ENCODE measurements at places on chromosomes 13 and 19. TPM values are rescaled to one million over a fixed set of nuclear protein-coding genes. Genes with fewer than 3 reads are reported as not detected.

GRCh38 chr19:7500811-7501450 lies 12.1 kb upstream of the PEX11G start:
- DNase-seq: peak; percentile 67

DNA sequence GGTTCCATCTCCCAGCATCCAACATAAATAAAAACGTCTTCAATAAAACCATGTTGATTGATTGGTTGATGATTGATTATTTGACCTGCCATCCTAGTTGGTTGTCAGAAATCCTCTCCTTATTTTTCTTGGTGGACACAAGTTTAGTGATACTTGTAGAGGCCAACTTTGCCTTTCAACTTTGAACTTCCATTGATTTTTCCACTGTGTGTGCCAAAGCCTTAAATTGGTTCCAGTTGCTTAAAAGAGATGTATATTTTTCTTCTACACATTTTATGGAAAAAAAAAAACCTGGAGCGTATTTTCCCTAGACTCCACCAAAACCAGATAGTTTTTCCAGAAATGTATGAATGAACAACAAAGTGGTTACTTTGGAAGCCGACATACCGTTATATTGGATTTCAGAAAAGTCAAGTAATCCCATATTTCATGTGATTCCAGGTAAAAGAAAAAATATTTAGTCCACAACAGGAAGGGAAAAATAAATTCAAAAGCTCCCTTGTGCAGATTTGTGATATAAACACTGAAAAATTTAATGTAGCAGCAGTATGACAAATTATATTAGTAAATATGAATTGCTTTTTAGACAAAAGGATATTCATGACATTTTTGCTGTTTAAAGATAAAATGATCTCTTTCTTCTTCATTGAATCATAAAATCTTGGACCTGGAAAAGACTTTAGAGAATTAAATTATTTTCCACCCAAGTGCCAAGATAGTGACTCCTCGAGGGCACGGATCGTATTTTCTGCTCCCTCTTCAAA lies 85.2 kb downstream of the MBNL2 start:
- DNase-seq: no peak

DNA sequence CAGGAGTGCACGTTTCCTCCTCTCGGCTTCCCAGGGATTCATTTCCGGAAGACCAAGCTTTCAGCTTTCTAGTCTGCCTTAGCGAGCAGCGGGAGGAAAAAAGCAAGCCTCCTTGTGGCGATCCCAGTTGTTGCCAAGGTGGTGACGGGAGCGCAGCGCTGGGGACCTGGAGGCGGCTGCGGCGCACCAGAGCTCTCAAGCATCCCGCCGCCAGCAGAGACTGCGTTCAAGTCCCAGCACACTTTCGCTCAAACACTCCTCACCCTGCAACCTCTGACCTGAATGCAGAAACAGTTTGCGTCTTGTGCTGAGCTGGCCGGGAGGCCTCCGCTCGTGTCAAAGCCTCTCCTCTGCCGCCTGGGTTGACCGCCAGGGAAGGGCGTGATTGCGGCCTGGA lies 4.9 kb downstream of the GSX1 start:
- no peak for DNase-seq

DNA sequence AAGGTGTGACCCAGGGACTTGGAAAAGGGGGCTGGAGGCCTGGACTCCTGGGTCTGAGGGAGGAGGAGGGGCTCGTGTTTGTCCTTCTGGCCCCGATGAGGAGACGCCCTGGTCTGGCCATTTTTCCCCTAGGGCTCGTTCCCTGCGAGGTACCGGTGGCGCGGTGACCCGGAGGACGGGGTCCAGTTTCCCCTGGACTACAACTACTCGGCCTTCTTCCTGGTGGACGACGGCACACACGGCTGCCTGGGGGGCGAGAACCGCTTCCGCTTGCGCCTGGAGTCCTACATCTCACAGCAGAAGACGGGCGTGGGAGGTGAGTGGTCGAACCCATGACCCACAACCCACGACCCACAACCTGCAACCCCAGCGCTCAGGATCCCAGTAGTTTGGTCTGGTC lies 10.8 kb downstream of the TRPM4 start:
- no peak for DNase-seq

Gene SPRED3
- 1.6 TPM for total RNA-seq

- DNase-seq: no peak
These were observed 92.7 kb downstream of the ZNF737 start for GRCh38 chr19:20472854-20473253.

- DNase-seq: no peak
These were observed 48.4 kb upstream of the MEDAG start for GRCh38 chr13:30857636-30858035.

GRCh38 chr13:88042489-88042888 lies 371.3 kb downstream of the SLITRK5 start:
- no peak for DNase-seq

GRCh38 chr13:32426191-32426989 lies 1.5 kb downstream of the N4BP2L1 start:
- peak; percentile 59 for DNase-seq

Gene C19orf38
- 4.4 TPM for total RNA-seq

Gene ZNF546
- total RNA-seq: 1.6 TPM

- no peak for DNase-seq
These were observed 693.1 kb upstream of the SLC10A2 start for GRCh38 chr13:103759361-103759760.

- DNase-seq: no peak
These were observed 209.6 kb downstream of the VWA8 start for GRCh38 chr13:41751277-41751676.

- DNase-seq: no peak
These were observed 9.4 kb upstream of the SPIB start for GRCh38 chr19:50409347-50409746.

DNA sequence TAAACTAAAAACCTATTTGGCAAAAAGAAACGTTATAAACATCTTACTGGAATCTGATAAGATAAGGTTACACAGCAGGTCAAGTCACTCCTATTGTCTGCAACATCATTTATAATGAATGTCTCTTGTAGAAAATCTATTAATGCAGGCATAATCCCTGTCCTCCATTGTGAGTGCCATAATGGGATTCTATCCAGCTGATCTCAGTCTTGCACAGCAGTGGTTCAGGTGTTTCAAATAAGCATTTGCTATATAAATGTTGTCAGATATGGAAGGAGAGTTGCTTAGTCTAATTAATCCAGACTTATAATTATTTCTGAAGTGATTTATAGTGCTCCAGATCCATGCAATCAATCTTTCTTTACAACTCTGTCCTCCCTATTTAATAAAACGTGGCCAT lies 186.5 kb upstream of the ATXN8OS start:
- no peak for DNase-seq

Gene BRCA2
- 17.3 TPM for total RNA-seq

Gene KIR3DL2
- total RNA-seq: 0.17 TPM

GRCh38 chr13:111213964-111214726 lies 99.0 kb downstream of the ARHGEF7 start:
- DNase-seq: no peak

DNA sequence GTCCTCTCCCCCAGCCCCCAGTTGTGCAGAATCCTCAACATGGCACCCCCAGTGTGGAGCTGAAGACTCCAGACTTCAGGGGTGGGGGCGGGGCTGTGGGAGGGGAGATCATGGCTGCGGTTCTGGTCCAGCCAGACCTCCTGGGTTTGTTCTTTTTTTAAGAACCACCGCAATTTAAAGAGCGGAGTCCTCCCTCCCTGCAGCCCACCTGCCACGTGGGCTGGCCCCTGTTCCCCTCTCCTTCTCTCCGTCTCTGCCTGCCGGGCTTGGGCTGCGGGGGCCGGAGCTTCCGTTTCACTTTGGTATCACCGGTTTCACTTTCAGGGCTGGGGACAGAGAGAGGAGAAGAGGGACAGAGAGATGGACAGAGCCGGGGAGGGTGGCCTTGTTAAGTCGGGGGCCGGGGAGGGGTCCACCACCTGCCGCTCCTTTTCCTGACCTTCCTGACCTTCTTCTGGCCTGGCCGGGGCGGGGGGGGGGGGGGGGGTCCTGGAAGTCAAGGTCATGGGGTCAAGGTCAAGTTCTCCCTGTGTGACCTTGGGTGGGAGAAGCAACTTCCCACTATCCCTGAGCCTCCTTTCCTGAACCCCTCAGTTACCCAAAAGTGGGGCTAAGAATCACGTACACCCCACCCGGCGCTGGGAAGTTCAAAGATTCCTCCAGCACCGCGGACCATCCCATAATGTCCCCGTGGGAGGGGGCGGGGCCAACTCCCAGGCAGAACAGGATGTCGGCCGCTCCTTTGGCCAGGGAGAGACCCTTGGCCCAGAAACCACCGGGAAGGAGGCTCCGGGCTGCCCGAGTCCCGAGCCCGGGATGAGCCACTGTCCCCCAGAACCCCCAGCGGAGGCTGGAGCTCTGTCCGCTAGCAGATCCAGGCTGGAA lies 11.3 kb upstream of the ZBTB7A start:
- DNase-seq: peak; percentile 59

GRCh38 chr13:75554981-75555380 lies 5.4 kb downstream of the UCHL3 start:
- peak; percentile 16 for DNase-seq

Gene PROZ
- not detected for total RNA-seq

- DNase-seq: no peak
These were observed 3.1 kb downstream of the TSC22D1 start for GRCh38 chr13:44573071-44573470.

DNA sequence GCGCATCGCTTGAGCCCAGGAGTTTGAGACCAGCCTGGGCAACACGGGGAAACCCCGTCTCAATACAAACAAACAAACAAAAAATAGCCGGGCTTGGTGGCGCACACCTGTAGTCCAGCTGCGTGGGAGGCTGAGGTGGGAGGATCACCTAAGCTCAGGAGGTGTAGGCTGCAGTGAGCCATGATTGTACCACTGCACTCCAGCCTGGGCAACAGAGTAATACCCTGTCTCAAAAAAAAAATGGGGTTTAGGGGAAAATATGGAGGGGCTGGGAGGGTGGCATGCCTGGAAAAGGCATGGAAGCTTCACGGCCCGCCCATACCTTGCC lies 1.9 kb upstream of the ISYNA1 start:
- DNase-seq: no peak

DNA sequence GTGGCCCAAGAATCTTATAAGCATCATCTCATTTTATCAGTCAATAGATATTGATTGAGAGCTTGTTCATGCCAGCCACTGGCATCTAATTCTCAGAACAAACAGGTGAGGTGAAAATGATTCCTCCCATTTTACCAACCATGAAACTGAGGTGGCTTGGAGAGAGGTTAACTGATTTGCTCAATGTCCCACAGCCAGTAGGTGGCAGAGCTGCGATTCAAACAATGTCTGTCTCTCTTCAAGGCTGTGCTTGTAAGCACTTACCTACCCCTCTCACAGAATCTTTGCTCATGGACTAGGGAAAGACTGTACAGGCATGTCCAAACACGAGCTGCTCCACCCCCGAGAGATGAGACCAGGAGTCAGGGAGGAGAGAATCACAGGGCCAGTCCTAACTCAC lies 21.5 kb upstream of the GSX1 start:
- peak; percentile 55 for DNase-seq

DNA sequence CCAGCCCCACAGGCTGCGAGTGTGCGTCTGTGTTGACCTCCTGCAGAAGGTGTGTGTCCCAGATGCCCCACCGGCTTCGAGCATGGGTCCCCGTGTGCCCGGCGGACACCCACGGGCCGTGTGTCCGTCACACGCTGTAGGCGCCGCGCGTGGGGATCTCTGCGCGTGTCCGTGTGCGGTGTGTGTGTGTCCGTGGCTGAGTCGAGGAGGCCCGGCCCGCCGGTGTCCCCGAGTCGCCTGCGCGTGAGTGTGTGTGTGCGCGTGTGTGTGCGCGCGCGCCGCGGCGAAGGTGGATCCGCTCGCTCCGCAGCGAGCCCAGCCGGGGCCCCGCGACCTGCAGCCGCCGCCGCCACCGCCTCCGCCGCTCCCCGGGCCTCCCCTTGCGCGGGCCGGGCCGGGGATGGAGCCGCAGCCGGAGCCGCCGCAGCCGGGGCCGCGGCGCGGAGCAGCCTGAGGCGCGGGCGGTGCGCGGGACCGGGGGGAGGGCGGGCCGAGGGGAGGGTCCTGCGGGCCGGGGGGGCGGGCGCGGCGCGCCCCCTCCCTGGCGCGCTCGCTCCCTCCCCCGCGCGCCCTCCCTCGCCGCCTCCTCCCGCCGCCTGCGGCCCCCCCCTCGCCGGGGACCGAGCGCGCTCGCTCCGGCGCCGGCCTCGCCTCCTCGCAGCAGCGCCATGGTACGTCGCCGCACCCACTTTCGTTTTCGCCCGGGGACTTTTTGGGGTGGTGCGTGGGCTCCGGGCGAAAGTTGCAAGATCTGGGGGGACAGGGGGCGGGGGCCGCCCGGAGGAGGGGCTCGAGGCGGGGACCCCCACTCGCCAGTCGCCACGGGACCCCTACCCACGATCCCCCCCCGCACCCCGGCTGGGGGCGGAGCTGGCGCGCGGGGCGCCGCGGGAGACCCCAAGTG lies 7.1 kb upstream of the NFIC start:
- DNase-seq: peak; percentile 63

DNA sequence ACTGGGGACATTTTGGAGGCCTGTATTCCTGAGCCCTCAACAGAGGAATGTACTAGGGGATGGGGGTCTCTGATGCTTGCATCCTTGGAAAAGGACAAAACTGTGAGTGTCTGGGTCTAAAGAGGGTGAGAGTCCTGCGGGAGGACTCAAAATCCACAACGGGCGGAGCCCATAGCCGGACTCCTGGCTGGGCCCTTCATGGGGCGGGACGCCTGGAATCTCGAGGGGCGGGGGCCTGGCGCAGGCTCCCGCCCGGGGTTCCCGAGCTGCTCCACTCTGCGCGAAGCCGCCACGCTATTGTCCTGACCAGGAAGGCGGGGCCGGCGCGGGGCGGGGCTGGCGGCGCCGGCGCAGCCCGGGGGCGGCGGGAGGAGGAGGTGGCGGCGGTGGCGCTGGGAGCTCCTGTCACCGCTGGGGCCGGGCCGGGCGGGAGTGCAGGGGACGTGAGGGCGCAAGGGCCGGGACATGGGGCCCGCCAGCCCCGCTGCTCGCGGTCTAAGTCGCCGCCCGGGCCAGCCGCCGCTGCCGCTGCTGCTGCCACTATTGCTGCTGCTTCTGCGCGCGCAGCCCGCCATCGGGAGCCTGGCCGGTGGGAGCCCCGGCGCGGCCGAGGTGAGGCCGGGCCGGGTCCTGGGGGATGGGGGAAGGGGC lies at the start of gene APLP1:
TSS of gene APLP1 (plus strand) at position 403 of the 651 bp plus-strand sequence. CDS start at position 466, 63 bp downstream.
- DNase-seq: peak; percentile 70

Gene C19orf73
- 1.9 TPM for total RNA-seq

Gene CABP5
- not detected for total RNA-seq

DNA sequence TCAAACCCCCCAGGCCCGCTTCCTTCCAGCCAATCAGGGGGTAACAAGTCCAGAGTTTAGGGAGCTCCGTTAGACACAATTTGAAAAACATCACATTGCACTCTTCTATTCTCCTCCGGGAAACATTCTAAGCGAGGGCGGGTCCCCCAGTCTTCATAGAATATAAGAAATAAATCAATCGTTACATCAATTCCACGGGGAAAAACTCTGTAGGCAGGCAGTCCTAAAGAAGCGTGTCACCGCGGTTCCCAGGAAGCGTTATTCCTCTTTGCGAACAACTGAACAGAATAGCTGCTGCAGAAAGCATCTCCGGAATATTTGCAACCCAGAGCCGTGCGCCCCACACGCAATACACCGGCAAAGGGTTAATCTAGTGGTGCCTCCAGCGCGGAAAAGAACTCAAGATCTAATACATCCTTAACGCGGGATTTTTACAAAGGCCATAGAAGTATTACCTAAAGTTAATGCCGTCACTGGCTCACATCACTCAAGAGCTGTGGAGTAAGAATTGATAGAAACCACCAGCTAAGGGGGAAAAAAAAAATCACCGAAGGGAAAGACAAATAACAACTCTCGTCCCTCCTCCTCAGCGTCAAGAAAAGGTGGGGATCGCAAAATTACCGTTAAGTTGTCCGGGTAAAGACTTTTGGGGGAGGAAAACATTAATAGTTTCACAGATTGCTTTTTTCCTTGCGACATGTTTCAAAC lies 65.1 kb downstream of the KCNRG start:
- peak; percentile 38 for DNase-seq

GRCh38 chr19:38911388-38912001 lies 491 bp downstream of the CCER2 start:
- DNase-seq: no peak

- no peak for DNase-seq
These were observed 11.6 kb downstream of the PNPLA6 start for GRCh38 chr19:7547159-7547558.

All from activated naive CD4-positive, alpha-beta T cell treated with anti-CD3 and anti-CD28 coated beads for 36 hours (primary cell).